Activated T-helper 17 cell treated with anti-CD3 and anti-CD28 coated beads, Interleukin-2, amount 50 U/mL, for 72 hours (primary cell): ENCODE measurements at places on chromosomes 12 and 14. TPM values are rescaled to one million over a fixed set of nuclear protein-coding genes. Genes with fewer than 3 reads are reported as not detected.

CIDEB gene
- 14.9 TPM for total RNA-seq

ASPG gene
- not detected for total RNA-seq

EAPP gene
- total RNA-seq: 33.6 TPM

MMP19 gene
- total RNA-seq: not detected

ZDHHC22 gene
- not detected for total RNA-seq

PLA2G1B gene
- total RNA-seq: not detected

KLRD1 gene
- not detected for total RNA-seq

STON2 gene
- total RNA-seq: 0.64 TPM

- no peak for ATAC-seq
These were observed 14.7 kb downstream of the ISCA2 start for GRCh38 chr14:74508292-74508731.

- no peak for ATAC-seq
These were observed 45.0 kb upstream of the FZD10 start for GRCh38 chr12:130117233-130117632.

DNA sequence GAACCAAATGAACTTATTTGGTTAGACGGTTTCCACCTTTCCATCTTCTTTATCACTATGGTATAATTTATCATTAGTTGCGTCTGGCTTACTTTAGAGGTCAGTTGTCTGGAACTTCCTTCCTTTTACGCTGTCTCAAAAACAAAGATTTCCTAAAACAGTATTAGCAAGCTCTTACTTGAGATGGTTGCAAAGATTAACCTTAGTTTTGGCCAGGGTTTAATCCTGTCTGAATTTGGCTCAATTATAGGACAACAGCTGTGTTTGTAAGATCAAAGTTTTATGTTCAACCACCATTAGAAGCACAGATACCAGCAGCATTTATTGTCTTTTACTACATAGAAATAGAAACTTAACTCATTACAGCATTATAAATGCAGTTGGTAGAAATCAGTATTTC lies 7.9 kb upstream of the WASHC3 start:
- no peak for ATAC-seq

DNA sequence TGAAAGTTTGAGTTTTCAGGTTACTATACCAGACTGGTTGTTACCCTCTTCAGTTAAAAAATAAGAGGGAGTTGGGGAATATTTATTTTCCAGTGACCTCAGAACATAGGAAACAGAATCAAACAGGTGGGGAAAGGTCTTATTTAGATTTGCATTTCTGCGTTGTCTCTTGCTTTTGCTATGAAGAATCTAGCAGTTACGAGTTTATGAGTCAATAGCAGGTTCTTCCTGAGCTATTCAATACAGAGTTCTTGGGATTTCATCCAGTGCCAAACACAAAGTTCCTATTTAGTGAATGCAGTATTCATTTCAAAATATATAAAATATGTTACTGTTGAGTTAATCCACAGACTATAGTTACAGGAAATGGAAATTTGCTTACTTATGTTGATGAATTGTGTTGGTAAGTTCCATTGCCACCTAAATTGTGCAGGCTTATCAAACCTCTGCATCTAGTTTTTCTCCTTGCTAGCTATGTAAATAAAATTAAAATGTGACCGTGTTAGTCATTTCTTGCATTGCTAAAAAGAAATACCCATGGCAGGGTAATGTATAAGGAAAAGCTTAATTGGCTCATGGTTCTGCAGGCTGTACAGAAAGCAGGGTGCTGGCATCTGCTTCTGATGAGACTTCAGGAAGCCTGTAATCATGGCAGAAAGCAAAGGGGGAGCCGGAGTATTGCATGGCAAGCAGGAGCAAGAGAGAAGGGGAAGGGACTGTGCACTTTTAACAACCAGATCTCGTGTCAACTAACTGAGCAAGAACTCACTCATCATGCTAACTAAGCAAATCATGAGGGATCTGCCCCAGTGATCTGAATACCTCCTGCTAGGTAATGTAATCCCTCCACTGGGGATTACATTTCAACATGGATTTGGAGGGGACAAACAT lies 110.2 kb downstream of the KTN1 start:
- ATAC-seq: no peak

DNA sequence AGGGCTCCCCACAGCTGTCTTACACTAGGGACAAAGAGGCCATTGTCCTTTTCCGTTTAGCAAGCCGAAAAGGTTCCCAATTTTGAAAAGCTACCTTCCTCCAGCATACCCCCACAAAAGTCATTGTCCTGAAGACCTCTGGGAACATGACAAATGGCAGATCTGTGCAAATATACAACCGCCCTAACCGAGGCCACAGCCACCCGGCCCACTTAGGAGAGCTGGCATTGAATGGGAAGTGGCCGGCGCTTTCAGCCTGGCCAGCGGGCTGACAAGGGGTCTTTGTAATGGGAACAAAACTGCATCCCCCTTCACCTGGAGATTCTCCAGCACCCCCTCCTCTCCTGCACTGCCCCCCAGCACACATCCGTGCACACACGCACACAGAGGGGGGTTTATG lies 48.1 kb upstream of the VASH1 start:
- ATAC-seq: no peak

DNA sequence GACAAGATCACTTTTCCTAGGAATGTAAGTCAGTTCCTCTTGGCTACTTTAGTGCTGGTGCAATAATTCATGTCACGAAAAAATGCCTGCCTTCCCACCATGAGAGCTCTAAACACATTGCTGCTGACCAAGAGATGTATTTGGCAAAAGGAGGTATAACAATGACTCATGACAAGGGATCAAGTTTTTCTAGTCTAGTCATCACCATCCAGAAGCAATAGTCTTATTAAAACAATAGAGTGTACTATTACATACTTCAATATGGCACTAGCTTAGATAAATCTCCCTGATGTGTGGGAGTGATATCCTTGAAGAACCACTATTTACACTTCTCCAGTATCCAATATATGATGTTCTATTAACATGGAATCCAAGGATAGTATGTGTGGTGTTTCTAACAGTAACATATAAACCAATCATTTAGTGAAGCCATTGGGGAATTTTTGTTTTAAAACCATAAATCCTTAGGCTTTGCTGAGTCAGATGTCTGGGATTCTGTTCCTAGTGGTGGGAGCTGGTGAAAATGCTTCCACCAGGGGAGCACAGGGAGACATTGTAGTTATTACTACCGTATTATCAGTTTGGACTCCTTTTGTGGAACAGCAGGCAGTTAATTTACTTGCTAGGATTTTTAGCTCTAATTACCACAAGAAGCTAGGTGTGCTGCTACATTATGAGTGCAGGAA lies 1387.5 kb downstream of the LRFN5 start:
- no peak for ATAC-seq

DNA sequence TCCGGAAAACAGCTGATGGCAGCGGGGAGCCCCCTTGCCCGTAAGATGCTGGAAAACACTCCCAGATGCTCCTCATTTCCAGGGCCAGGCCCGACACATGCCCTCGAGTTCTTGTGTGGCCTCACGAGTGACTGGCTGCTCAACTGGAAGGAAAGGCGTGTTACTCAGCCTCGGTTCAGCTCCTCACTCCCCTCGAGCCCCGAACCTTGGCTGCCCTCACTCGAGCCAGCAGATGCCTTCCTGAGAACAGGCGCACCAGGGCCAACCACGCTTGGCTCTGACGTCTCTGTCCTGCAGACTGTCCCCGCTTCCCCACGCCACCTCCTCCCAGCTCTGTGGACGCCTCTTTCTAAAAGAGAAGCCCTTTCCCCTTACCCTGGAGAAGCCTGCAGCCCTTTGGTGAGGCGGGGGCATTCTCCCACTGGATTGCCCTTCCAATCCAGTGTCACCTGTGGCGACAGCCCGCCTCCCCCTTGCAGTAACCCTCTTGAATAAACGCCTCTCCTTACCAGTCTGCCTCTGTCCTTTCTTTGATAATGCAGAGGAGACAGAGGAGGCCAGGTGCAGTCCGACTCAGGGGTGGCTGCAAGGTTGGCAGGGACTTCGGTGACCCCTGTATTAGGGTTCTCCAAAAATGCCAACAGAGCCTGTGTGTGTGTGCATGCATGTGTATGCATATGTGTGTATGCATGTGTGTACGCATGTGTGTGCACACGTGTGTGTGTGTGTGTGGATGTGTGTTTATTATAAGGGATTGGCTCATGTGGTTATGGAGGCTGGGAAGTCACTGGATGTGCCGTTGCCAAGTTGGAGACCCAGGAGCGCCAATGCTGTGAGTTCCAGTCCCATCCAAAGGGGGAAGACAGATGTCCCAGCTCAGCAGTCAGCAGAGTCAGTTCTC lies 166.3 kb downstream of the KIF26A start:
- ATAC-seq: no peak

- ATAC-seq: no peak
These were observed 605.5 kb upstream of the USP15 start for GRCh38 chr12:61654698-61655097.

DNA sequence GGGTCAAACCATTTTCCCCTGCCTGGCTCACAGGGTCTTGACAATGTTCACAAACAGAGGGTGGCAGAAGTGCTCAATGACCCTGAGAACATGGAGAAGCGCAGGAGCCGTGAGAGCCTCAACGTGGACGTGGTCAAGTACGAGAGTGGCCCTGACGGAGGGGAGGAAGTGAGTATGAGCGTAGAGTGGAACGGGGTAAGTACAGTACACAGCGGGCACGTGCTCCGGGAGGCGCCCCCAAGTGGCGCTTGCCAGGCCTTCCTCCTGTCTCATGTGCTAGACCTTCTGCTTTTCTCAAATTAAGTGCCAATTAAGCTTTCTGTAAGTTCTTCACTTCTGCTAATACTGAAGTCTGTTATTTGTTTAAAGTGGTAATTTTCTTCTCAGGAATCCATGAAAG lies 35.9 kb downstream of the XRCC3 start:
- ATAC-seq: peak; percentile 66

- peak; percentile 87 for ATAC-seq
These were observed 10.7 kb upstream of the FKBP4 start for GRCh38 chr12:2783936-2784600.

DNA sequence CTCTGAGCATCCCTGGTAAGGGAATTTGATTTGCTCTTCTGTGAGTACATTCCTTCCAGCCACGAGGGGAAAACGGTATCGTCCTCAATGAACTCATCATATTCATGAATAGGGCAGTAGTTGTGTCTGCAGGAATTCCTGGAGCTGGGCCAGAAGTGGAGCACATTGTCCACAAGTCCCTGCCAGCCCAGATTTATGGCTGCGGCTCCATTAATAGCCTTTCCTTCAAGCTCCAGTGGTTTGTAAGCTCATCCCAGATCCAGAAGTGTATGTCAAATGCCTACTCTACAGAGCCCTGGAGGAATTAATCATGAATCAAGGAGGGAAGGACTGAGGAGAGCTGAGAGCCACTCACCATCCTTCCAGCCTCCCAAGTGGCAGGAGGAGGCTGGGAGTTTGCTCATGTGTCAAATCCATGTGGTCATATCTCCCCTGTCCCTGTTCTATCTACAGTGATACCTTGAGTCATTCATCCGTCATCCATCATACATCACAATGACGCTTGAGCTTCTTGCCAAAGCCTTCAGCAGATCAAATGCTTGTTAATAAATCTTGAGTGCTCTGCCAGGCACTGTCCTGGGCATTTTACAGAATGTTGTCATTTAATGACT lies 65.5 kb downstream of the SVOP start:
- no peak for ATAC-seq

DNA sequence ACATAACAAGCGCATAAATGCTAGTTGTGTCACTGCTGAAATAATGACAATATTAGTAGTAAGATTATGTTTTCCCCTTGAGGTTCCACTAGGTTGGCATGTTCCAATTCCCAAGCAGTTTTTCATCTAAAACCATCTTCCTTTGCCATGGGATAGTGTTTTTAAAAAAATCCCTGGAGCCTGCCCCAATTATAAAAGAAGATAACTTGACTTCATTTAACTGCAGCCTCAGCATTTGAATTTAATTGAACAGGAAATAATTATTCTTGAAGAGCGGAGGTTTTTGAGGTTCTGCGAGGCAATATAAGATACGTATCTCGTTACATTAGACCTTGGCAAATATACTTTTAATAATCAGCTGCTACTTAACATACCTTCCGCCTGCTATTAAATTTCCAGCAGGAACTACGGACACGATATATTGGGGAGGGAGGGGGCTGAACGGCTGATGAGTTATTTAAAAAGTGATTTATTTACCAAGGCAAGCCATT lies 65.2 kb upstream of the HSPB8 start:
- no peak for ATAC-seq

DNA sequence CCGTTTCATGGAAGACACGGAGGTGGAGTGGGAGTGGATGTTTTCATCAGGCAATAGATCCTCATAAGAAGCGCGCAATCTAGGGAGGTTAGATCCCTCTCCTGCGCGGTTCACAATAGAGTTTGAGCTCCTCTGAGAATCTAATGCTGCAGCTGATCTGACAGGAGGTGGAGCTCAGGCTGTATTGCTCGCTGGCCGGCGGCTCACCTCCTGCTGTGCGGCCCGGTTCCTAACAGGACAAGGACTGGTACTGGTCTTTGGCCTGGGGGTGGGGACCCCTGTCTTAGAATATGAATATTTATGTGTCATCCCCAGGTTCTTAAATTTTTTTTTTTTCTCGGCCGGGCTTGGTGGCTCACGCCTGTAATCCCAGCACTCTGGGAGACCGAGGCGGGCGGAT lies 36.7 kb downstream of the PRICKLE1 start:
- ATAC-seq: no peak

DNA sequence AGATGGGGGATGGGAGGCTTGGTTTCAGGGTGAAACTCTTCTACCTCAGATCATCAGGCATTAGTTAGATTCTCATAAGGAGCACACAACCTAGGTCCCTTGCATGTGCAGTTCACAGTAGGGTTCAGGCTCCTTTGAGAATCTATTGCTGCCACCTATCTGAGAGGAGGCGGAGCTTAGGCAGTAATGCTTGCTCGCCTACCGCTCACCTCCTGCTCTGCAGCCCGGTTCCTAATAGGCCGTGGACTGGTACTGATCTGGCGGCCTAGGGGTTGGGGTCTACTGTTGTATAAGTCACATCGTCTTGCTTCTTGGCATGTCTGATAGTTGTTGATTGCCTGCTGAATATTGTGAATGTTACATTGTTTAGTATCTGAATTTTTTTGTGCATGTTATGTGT lies 12.2 kb downstream of the SCYL2 start:
- no peak for ATAC-seq

- no peak for ATAC-seq
These were observed 29.1 kb upstream of the KCNK10 start for GRCh38 chr14:88351966-88352691.

- no peak for ATAC-seq
These were observed 140.8 kb upstream of the NEDD1 start for GRCh38 chr12:96766232-96766631.

DNA sequence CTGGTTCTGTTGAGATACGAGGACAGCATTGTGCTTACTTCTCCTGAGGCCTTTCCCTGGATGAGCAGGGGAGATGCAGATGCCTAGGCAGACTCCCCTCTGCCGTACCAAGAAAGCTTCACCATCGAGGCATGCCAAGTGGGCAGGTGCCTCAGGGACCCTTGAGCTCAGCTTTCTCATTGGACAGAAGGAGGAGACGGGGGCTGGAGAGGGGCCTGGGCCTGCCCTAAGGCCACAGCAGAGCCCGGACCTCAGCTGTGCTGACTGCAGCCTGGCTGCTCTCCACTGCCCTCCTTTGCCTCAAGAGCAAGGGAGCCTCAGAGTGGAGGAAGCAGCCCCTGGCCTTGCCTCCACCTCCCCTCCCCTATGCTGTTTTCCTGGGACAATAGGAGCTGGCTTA lies 23.4 kb downstream of the SERPINA1 start:
- no peak for ATAC-seq
